ENCODE measurements at places on chromosomes 6 and 20.

DNA sequence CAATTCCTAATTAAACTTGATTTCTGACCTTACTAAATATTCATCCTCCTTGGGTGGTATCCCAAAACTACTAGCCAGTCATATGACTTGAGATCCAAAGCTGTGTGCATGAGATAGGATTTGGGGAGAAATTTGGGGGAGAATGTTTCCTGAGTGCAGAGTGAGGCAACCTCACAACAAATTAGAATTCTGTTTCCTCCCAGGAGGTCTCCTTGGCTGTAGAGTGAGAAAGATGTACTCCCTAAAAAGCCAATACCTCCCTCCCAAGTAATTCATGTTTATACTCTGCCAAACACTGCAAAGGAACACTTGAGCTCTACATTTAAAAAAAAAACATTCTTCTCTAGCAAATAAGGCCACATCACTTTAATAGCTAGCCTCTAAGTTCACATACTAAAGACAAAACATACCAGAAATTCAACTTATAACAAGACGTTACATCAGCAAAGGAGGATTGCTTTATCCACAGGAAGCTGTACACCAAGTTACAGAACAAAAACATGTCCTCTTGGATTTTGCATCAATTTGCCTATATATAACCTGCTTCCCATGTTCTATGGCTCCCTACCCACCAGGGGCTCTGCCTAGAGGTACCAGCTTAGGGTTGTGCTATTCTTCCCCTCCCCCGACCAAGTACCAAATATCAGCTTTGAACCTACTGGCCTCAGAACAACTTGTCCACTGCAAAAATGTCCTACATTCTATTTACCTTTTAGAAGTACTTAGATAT is 15.4 kb upstream of the TMEM30A start:
- no peak for DNase-seq

GRCh38 chr6:100913400-100914276 is 32.5 kb upstream of the ASCC3 start:
- no peak for DNase-seq

- no peak for DNase-seq
Observed at GRCh38 chr20:37845241-37845681, 57.7 kb upstream of the VSTM2L start.

DNA sequence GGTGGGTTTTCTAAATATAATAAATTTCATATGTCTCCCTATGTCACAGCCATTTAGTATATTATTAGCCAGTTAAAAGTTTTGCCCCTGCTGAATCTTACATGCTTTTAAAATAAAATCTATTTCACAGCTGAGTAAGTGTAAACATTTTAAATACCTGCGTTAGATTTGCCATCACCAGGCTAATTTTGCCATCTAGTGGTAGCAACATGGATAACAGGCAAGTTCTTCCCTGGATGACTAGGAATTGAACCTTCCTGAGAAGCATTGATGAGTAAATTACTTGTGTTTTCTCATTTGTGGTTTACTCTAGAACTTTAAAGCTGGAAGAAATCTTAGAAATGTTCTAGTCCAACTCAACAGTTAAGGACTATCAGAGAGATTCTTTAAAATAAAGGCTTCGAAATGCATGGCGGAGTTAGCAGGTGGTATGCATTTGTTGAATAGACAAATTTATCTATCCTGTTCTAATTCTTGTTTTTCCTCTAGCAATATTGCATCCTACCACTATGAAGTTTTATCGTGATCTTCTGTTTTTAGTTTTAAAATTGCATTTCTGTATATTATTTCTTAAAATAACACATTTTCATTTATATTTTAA is 2.6 kb downstream of the PRSS35 start:
- DNase-seq = peak; percentile 27

DNA sequence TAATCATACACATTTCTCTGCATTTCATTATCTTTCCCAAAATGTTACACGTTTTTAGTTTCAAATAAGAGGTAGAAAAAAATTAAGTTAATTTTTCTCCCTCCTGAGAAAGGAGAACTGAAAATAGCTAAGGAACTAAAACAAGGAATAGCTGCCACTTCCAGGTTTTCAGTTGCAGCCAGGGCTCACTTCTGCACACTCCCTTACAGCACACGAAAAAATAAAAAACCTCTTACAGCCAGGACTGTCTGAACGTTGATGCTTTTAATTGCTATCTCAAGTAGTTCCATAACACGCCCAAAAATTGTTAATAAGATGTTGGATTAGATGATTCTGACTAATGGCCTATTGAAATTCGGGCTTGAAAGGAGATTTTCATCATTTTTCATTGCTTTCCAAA is 153.7 kb upstream of the THBS2 start:
- no peak for DNase-seq

Measured in Caki2 (cell line).